Gastrocnemius medialis (tissue), 4 donors: ENCODE measurements at places on chromosomes 6 and 20. TPM values are rescaled to one million over a fixed set of nuclear protein-coding genes. Genes with fewer than 3 reads are reported as not detected.

HLA-DRB5 gene
- 19.0 TPM for total RNA-seq

PPIL1 gene
- total RNA-seq: 18.7 TPM

OXT gene
- 2.2 TPM for total RNA-seq

TNFRSF6B gene
- 1.2 TPM for total RNA-seq

DEFB113 gene
- not detected for total RNA-seq

- DNase-seq: no peak
Observed at GRCh38 chr20:58910473-58910872, 58.0 kb downstream of the GNAS start.

- no peak for DNase-seq
Observed at GRCh38 chr6:29967379-29968010, 25.2 kb downstream of the HLA-A start.

- DNase-seq: no peak
Observed at GRCh38 chr20:57189713-57190112, 76.7 kb downstream of the BMP7 start.

DNA sequence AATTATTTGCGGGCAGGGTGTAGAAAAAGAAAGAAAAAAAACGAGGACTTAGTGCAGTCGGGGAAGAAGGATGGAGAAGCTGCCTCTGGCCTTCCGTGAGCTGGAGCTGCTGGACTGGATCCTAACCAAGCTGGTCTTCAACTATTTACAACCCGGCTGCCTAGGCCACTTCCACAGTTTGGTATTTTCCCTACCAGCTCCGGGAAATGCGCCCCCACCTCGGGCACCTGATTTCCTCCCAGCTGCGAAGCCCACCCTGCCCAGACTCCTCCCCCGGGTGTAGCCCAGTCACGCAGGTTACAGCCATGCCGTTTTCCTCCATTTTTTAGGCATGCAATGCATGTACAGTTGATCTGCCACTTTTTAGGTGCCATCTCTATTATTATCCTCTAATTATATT, 21.2 kb downstream of the THEMIS start:
- DNase-seq: no peak

GRCh38 chr6:17987447-17987696, at the start of gene KIF13A:
KIF13A (minus strand) TSS chr6:17987635; CDS start chr6:17987463, 172 bp downstream.
- no peak for DNase-seq

DNA sequence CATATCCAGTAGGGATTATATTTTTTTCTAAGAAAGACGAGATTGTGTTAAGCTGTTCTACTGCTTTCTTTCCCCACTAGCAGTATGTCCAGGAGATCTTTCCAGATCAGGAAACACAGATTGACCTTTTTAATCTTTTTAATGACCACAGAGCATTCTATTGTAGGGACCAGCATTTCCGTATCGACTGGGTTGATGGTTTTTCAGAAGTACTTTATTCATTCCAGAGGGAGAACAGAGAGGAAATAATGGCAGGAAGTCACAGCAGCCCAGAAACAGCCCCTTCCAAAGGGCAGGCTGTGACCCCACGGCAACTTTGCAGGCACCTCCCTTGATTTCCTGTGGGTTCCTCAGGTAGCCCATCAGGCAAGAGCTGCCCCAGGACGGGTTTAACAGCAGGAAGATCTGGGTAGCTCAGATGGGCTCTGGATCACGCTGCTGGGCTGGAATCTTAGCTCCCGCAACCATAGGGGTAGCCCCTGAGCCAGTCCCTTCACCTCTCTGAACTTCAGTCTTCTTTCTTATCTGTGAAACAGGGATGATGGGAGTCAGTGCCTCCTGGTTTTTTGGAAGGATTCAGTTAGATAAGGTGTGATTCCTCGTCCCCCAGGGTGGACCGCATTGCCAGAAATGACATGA, 23.8 kb upstream of the CHMP4B start:
- no peak for DNase-seq

DNA sequence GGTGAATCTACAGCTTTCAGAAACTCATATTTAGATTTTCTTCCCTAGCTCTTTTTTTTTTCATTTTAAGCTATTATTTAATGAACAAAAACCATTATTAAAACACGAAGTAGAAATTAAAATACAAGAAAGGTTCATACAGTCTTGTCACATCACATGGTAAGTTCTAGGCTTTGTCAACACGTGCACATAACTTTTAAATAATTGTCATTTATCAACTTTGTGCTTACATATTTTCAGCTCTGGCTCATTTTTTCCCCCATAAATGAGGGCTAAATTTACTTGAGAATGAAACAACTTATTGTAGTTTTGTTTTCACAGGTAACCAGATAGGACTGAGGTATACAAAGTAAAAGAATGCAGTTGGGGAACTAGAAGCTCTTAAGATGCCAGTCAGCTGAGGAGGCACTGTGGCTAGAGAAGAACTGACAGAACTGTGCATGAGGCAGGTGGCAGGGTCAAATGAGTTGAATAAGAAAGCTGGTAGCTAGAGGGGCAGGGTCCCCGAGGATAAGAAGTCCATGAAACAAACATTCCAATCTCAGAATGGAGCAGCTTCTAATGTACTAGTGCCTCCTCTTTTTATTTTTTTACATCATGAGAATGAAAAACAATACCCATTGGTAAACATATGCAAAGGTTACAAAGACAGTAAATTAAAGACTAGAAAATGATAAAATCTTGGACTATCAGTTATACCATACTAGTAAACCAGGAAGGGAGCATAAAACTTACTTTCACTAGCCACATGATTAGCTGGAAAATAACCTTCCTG, 141.5 kb downstream of the MYB start:
- DNase-seq: no peak

DNA sequence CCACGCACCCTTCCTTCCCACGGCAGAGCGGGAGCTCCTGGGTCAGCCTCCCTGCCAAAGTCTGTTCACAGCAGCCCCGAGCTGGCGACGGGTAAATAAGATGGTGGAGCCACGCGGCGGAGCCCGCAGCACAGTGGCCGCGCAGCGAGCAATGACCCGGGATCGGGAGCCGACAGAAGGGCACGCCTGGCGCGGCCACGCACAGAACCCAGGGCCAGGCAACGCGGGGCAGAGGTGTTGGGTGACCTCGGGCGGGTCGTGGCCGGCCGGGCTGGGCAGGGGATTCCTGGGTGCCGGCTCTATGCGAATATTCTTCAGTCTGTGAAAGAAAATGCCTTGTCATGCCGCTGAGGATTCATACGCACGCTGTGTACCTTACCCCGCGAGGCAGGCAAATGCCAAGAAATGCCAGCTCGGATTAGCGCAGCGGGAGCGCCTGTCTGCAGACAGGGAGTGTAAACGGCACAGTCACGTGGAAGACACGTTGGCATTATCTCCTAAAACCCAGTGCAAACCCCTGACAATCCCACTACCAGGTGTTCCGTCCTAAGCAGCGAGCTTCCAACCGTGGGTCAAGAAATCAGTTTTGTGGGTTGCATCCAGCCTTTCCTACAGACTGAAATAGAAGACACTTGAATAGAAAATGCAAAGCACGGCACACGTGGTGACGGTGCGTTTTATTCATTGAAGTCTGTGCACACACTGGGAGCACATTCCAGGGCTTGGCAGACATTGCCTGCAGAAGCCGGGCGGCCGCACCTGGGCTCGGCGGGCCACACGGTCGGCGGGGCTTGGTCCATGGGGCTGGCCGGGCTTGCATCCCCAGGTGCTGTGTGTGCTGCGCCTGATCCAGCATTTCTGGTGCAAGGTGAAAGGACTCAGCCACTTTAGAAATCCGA, 18.3 kb downstream of the CHRNA4 start:
- DNase-seq: no peak

GRCh38 chr6:139161169-139161568, 26.3 kb downstream of the HECA start:
- DNase-seq: no peak

DNA sequence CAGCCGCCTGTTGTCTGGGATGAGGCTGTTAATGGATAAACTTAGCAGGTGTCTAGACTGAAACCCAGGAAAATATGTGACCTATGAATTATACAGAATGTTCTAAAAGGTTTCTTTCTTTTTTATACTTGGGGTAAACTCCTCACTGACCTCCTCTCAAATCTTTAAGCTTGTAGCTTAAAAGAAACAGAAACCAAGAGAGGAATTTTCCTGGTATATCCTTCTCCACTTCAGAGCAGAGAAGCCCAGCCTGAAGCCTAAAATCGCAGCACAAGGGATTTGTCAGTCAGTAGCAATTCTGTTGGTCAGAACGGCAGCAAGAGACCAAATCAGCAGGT, 99.4 kb upstream of the RIPOR2 start:
- DNase-seq: no peak

DNA sequence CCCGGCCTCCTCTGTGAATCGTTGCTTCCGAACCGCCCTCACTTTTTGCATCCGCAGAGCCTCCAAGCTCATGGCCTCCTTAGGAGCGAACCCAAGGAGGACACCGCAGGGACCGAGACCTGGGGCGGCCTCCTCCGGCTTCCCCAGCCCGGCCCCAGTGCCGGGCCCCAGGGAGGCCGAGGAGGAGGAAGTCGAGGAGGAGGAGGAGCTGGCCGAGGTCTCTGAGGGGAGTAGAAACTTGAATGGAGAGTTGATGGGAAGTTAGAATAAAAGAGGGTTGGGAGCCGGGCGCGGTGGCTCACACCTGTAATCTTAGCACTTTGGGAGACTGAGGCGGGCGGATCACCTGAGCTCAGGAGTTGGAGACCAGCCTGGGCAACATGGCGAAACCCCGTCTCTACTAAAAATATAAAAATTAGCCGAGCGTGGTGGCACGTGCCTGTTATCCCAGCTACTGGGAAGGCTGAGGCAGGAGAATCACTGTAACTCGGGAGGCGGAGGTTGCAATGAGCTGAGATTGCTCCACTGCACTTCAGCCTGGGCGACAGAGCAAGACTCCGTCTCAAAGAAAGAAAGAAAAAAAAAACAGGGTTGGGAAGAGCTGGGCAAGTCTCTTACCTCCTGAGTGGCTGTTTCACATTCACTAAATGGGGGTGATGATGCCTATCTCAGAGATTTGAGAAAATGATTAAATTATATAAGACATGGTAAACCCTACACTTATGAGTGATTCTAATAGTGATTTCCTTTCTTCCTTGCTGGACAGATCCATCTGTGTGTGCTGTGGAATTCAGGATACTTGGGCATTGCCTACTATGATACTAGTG, 805 bp downstream of the MSH5 start:
- no peak for DNase-seq

DNA sequence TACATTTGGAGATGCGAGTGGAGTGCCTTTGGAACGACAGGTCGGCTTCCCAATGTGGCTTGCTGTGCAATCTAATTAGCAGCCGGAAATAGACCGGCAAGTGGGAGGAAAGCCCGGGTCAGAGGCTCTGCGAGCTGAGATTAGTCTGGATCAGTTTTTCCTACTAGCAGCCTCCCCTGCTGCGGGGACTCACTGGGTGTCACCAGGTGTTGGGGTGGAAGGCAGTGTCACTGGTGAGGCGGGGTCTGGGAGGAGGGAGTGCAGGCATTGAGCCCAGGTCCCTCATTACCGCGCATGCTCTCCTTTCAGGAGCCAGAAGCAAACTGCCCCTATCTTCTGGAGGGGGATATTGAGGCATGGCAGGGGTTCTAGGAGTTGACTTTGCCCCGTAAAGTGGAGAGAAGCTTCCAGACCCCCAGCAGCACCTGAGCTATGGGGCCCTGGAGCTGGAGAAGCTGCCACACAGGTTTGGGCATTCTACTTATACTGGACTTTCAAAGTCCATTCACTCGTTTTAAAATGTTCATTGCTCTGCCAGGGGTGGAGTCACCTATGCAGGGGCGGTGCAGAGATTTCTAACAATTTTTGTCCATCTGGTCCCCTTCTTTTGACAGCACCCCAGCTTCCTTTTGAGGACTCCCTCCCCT, 11.0 kb downstream of the SULF2 start:
- no peak for DNase-seq

DNA sequence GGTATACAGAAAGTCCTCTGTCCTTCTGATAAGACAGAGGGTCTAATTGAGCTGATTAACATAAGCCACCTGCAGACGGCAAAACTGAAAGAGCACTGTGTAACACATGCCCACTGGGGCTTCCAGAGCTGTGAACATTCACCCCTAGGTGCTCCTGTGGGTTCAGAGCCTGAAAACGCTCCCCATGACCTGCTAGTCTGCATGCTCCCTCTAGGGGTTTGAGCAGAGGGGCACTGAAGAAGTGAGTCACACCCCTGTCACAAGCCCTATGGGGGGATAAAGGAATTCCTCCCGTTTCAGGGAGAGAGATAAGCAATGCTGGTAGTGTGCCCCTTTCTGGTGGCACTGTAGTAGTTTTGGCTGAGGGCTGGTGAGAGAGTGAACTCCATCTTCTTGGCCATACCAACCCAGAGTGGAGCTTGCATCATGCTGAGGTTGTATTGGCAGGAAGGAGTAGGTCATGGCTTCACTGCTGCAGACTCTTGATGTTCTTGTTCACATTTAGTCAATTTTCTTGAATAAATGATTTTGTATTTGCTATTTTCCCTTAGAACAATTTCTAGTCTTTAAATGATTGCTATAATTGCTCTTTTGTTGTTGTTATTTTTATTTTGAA, 637.5 kb upstream of the MAN1A1 start:
- DNase-seq: no peak
